ENCODE measurements at places on chromosomes 11 and 22.
A peak's percentile ranks its signal among the peaks of the same experiment; 100 is the strongest.

DNA sequence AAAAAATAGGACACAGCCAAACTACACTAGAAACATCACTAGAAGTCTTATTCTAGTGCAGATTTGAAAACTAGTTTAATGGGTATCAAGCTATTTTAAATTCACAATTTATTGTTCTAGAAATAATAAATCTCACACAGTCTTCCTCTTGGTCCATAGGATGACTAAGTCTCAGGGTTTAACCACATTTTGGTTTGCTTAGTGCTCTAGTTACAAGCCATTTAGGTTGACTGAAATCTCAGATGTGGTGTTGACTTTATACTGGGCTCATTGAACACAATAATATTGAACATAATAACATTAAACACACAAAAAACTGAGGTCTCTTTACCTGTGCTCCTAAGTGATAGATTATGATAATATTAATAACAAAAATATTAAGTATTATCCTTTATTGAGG lies 760.3 kb upstream of the CCDC179 start:
- no peak for DNase-seq

GRCh38 chr11:91625495-91625894 lies 599.1 kb upstream of the FAT3 start:
- no peak for DNase-seq

DNA sequence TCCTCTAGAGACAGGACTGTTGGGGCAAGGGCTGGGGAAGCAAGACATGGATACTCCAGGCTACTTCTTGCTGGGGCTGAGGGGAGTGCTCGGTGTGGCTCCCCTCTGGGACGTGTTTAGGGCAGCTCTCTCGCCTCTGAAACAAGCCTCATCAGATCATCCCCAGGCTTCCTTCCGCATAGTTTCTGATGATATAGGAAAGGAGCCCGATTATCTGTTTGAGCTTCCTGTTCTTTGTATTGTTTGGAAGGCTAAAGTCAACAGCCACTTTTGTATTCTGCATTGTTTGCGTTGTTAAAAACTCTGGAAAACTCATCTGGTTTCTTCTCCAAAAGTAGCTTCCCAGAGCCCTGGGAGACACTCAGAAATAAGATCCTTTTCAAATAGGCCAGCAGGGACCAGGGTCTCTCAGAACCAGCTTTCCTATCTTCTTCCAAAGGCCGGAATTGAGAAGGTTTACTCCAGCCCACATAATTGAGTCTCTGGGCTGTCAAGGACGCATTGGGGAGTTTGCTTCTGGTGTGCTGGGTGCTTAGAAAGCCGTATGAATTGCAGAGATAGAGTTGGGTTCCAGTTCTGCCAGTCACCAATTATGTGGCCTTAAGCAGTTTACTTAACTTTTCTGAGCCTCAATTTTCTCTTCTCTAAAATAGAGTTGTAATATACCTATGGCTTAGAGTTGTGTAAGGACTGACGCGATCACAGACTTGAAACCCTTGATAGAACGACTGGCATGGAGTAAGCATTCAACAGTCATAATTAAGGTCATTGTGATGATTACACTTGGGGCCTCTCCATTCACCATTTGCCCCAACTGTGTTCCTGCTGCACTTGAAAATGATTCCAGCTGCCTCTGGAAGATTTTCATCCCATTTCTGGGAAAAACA lies 19.1 kb downstream of the CD44 start:
- DNase-seq = peak; percentile 36

DNA sequence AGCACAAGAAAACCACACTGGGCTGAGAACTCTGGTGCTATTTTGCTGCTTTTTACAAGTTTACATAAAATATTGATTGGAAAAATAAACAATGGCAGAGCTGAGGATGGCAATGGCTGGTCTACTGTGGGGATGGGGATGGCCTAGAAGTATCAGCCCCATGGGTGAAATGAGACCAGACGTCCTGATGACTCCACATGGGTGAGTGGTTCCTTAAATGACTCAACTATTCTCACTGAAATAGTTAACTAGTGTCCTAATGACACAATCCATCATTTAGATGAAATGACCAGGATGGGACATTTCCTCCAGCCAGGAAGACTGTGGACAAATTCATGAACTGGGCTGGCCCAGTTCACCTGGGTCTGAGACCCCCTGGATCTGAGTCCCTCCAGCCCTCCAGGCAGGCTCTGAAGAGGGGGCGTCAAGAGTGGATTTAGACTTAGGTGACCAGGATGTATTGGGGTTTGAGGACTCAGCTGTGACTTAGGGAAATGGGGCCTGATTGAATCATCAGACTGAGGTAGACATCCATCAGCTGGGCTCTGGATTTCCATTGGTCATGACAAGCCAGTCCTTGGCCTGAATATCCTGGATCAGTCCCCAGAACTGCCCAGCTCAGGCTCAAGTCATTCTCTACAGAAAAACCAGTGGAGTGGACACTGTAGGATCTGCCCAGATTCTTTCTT lies 98.2 kb upstream of the IGLL5 start:
- no peak for DNase-seq

GRCh38 chr11:14445542-14446530 lies 53.8 kb downstream of the COPB1 start:
- DNase-seq = no peak

GRCh38 chr22:30234786-30235470 lies 11.6 kb downstream of the LIF start:
- DNase-seq = no peak

DNA sequence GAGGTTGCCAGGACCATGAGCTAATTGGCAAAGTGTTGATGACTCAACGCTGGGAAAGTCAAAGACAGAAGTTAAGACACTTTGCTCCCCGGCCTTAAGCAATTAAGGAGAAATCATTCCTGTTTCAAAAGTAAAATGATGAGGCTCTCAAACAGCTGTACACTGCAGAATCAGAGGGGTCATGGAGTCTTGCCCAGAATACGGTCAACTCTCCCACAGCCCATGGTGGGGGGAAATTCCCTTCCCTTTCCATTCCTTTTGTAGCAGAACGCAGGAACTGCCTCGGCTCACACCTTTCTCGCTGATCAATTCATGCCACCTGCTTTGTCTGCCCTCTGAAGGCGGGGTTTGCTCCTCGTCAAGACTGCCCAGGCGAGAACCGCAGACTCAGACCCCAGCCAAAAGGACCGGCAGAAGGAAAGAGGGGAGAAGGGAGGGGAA lies 52.8 kb downstream of the MN1 start:
- peak; percentile 29 for DNase-seq

DNA sequence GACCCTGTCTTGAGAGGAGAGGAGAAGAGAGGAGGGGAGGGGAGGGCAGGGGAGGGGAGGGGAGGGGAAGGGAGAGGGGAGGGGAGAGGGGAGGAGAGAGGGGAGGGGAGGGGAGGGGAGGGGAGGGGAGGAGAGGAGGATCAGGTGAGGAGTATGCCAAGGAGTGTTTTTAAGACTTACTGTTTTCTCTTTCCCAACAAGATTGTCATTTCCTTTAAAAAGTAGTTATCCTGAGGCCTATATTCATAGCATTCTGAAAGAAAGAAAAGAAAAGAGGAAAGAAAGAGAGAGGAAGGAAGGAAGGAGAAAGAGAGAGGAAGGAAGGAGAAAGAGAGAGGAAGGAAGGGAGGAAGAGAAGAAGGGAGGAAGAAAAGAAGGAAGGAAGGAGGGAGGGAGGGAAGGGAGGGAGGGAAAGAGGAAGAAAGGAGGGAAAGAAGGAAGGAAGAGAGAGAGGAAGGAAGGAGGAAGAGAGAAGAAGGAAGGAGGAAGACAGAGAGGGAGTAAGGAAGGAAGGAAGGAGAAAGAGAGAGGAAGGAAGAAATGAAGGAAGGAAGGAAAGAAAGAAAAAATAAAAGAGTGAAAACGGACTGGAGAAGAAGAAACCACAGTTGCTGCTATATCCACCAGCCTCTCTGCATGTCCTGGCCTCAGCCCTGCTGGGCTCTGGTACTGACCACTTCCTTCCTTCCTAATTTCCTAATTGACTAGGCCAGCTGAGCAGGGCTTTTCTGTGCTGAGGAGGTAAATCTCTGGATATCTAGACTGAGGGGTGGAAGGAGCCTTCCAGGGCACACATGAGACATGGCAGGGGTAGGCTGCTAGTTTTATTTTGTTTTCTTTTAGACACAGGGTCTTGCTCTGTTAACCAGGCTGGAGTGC lies 1.1 kb upstream of the SAA1 start:
- DNase-seq = no peak

DNA sequence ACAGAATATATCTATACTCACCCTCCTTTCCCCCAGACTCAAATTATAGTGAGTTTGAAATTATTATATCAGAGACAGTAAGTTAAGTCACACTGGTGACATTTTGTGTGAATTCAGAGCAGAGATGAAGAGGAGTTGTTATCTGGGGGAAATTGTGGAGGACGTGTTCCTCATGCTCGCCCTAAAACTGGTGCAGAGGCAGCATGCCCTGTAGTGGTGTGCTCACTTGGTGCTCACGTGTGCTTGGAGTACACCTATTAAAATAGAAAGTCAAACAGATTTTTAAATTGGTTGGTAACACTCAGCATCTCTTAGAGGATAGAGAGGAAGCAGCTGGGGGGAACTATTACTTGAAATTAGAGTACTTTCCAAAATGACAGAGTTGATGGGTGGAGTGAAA lies 51.6 kb upstream of the ADSL start:
- no peak for DNase-seq

DNA sequence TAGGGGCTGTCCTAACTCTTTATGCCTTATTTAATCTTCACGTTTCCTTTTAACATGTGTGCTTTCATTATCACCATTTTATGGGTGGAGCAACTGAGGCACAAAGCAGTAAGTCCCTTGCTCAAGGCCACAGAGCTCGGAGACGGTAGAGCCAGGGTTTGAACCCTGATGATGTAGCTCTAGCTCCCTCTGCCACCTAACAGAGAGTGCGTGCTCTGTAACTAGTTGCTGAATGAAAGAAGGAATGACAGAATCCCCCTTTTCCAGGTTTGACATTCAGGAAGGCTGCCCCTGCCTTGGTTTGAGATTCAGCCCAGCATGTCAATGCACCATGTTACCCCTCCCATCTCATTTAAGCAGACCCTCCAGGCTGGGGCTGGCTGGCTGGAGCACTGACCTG lies 193.3 kb upstream of the NAV2 start:
- no peak for DNase-seq

DNA sequence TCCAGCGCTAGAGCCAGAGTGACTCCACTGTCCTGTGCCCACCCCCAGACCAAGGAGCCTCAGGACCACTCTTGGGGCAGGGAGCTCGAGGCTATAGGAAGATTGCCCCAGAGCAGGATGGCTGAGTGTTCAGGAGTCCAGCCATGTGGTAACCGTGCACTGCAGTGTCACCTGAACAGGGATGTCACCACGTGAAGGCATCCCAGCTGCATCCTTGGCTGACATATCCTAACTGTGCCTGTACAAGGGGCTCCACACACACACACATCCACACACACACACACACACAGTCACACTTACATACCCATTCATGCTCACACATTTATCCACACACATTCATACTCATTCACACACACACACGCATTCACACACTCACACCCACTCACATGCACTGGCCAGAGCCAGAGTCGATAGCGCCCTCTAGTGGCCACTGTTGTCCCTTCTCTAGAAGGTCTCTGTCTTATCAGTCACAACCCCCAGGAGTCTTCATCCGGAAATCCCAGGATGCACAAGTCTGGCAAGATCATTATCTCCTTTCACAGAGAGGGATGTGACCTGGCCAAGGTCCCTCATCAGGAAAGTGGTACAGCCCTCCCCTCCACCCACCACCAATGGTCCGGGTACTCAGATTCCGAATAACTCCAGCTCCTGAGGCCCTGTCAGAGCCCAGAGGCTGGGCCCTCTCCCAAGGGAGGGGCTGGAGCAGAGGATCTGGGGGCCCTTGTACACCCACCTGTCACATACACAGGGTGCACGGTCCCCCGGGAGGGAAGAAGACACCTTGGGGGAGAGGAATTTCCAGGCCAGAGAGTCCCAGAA lies 55.1 kb downstream of the IGLL5 start:
- peak; percentile 15 for DNase-seq

- no peak for DNase-seq
Observed at GRCh38 chr11:70667767-70668166, 269.4 kb downstream of the CTTN start.

DNA sequence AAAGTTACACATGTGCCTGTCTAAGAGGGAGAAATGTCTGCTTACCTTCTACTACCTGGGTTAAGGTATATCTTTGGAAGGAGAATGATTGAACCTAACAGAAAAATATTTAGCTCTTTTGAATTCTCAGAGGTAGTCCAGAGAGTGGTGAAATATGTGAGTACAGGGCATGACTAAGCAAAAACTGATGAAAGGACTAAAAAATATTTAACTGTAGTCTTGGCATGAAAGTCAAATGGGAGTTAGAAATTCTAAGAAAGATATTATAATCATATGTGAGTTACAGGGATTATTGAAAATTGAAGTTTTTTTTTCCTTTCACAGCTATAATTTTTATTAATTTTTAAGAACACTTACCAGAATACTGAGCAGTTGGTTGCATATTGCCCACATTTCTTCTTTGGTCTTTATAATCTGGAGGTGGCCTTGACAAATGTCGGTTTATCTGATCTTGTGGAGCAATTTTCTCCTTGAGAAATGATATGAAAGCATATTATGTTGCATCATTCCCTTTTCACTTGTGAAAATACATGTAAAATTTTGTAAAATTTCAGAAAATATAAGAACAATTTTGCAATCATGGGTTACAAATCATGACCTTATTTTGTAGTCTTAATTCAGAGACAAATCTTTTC lies 61.4 kb upstream of the MTMR2 start:
- no peak for DNase-seq

GRCh38 chr11:63666874-63667273 lies 4.3 kb downstream of the ATL3 start:
- DNase-seq = no peak

GRCh38 chr11:121692236-121692635 lies 239.5 kb upstream of the SORL1-AS1 start:
- DNase-seq = no peak

DNA sequence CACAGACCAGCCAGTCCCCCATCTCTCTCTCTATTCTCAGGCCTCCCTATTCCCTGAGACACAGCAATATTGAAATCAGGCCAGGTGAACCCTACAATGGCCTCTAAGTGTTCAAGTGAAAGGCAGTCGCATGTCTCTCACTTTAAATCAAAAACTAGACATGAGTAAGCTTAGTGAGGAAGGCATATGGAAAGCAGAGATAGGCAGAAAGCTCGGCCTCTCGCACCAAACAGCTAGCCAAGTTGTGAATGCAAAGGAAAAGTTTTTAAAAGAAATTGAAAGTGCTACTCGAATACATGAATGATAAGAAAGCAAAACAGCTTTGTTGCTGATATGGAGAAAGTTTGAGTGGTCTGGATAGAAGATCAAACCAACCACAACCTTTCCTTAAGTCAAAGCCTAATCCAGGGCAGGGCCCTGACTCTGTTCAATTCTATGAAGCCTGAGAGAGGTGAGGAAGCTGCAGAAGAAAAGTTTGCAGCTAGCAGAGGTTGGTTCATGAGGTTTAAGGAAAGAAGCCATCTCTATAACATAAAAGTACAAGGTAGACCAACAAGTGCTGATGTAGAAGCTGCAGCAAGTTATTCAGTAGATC lies 19.8 kb upstream of the MPZL2 start:
- no peak for DNase-seq

GRCh38 chr11:2886191-2886894 lies 768 bp upstream of the CDKN1C start:
- DNase-seq = no peak

DNA sequence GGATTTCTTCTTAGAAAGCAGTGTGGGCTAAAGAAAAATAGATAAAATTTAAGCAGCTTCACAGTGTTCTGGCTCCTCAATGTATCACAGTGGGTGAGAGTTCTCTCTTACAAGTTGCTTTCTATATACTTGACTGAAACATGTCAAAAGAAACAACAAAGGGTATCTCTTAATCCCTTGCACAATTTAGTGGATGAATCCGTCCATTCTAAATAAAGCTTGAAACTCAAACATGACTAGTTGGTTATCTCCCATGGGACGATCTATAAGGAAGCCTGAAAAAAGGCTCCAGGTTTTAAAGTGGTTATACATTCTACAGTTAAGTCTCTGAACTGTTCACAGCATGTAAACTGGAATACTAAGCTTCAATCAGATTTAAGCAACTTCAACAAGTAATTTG lies 993.1 kb upstream of the CNTN5 start:
- no peak for DNase-seq
